ENCODE measurements at places on chromosomes 5 and 9.

GRCh38 chr9:2574203-2574602, 47.4 kb upstream of the VLDLR start:
- no peak for DNase-seq

DNA sequence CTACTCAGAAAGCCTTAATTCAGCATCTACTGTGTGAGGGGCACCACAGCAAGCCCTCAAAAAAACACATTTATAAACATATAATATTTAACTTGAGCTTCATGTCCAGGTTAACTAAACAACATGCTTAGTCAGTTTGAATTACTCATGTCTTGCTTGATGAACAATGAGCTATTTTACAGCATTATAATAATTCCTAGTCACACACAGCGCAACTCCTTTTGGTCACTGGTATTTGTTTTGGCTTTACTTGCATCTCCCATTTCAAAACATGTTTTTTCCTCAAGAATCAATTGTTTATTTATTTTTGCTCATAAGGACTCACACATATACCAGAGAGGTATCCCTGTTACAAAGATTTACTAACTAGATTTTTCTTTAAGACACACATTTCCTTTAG, 616.7 kb upstream of the DAB2 start:
- DNase-seq = no peak

DNA sequence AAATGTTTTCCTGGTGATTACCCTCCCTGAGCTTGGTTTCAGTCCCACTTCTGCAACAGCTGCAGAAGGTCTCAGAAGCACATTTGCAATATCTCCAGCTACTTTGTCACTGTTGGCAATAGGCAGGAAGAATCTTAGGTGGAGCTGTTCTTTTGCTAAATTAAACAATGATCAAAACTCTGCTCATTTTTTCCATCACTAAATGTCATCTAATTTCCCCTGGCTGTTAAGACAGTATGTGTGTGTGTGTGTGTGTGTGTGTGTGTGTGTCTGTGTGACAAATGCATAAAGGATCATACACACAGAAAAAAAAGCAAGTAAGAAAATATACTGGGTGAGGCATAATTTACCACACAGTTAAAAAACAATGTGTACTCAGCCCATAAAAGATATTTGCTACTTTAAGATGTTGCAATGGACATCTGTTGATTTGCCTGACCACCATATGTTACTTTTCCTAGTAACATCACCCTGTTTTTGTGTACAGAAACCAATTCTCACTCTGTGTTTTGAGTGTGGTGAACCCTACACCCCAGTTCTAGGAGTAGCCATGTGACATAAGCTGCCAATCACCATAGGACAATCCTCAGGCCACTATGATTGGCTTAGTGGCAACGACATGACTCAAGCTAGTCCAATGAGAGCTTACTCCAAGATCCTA, 572.6 kb upstream of the CLINT1 start:
- DNase-seq = no peak

DNA sequence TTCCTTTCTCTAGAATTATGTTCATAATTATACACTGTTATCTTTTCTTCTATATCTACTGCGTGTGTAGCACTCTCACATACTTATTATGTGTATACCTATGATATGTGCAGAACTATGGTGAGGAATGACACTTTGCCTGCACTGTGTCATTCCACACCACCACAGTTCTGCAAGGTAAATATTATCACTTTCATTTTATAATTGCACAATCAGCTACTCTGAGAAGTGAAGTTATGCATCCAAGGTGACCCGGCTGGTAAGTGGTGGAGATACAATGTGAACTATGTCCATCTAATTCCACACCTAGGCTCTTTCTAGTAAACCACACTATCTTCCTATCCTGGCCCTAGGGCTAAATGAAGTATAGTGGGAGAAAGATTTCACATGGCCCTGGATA, 170.1 kb upstream of the ATP10B start:
- DNase-seq = no peak

GRCh38 chr5:89280103-89281037, 397.4 kb upstream of the MEF2C start:
- DNase-seq = no peak
